ENCODE measurements at places on chromosomes 4 and X. TPM values are rescaled to one million over a fixed set of nuclear protein-coding genes. Genes with fewer than 3 reads are reported as not detected.

Gene C4orf33
- 13.4 TPM for total RNA-seq

Gene CCDC160
- total RNA-seq = not detected

Gene ERAS
- total RNA-seq = not detected

Gene AFAP1
- total RNA-seq = 53.8 TPM

Gene RTL3
- not detected for total RNA-seq

Gene GUCY1A1
- total RNA-seq = 13.5 TPM

Gene GPC4
- 1.1 TPM for total RNA-seq

Gene OTOP1
- not detected for total RNA-seq

Gene FRMD7
- total RNA-seq = not detected

Gene PF4V1
- not detected for total RNA-seq

Gene VSIG1
- under 0.01 TPM for total RNA-seq

Gene PNCK
- 0.06 TPM for total RNA-seq

Gene TMEM154
- 0.26 TPM for total RNA-seq

Gene PNMA5
- not detected for total RNA-seq

Gene DRD5
- not detected for total RNA-seq

Gene RHOH
- total RNA-seq = not detected

Gene SCLT1
- 9.6 TPM for total RNA-seq

Gene VEGFC
- total RNA-seq = 42.1 TPM

Gene TRIM60
- total RNA-seq = not detected

Gene GLOD5
- total RNA-seq = not detected

Gene PSAPL1
- not detected for total RNA-seq

Gene SGMS2
- 93.9 TPM for total RNA-seq

Gene TEX13D
- not detected for total RNA-seq

Gene FAM13A
- 11.2 TPM for total RNA-seq

Gene CWH43
- not detected for total RNA-seq

Gene CNOT6L
- total RNA-seq = 11.6 TPM

Gene AKAP14
- not detected for total RNA-seq

Gene NAP1L3
- total RNA-seq = 18.6 TPM

Gene SHROOM3
- total RNA-seq = 7.0 TPM

Gene PCDH19
- 0.26 TPM for total RNA-seq

Gene IDS
- total RNA-seq = 55.0 TPM

Gene NUDT10
- 0.62 TPM for total RNA-seq

Gene CXCL5
- not detected for total RNA-seq

Gene NR3C2
- total RNA-seq = 6.8 TPM

Gene VSIG4
- total RNA-seq = not detected

Gene REELD1
- not detected for total RNA-seq

Gene SMARCA1
- 78.5 TPM for total RNA-seq

Gene RELL1
- 70.4 TPM for total RNA-seq

Gene FAM9B
- not detected for total RNA-seq

Gene TCEAL6
- total RNA-seq = not detected

Gene CHST7
- 58.1 TPM for total RNA-seq

Gene ADAMTS3
- total RNA-seq = 11.1 TPM

Gene SSX2
- not detected for total RNA-seq

Gene SLC6A14
- not detected for total RNA-seq

Gene XAGE1A
- total RNA-seq = not detected

Gene MAP3K15
- total RNA-seq = not detected

Gene PARM1
- total RNA-seq = 3.2 TPM

Gene AFF2
- total RNA-seq = 0.40 TPM

Gene TMPRSS11F
- not detected for total RNA-seq

Gene BMX
- 4.6 TPM for total RNA-seq
